ENCODE measurements at places on chromosomes 5 and 9.

- peak; percentile 67 for DNase-seq
These were observed 207.9 kb downstream of the C9orf50 start for GRCh38 chr9:129412814-129413536.

- DNase-seq: no peak
These were observed 456.3 kb downstream of the HINT1 start for GRCh38 chr5:130708754-130709153.

GRCh38 chr9:37449862-37450632 lies 15.2 kb downstream of the ZBTB5 start:
- DNase-seq: peak; percentile 88

DNA sequence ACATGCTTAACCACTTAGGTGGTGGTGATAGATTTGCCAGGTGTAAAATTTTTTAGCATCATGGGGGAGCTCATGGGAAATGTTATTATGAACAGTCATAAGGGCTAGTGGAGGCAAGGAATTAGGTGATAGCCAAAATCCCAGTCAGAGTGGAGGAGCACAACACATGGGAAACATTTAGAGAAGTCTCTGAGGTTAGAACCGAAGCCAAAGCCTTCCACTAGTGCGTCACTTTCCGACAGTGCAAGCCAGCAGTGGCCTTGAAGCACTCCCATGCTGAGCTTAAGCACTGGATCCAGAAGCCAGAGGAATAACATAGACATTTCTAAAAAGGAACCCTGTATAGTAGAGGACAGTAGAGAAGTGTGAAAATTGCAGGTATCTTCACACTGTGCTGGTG lies 101.5 kb upstream of the SNX2 start:
- no peak for DNase-seq

GRCh38 chr5:172553903-172554302 lies 87.2 kb upstream of the NEURL1B start:
- DNase-seq: no peak

DNA sequence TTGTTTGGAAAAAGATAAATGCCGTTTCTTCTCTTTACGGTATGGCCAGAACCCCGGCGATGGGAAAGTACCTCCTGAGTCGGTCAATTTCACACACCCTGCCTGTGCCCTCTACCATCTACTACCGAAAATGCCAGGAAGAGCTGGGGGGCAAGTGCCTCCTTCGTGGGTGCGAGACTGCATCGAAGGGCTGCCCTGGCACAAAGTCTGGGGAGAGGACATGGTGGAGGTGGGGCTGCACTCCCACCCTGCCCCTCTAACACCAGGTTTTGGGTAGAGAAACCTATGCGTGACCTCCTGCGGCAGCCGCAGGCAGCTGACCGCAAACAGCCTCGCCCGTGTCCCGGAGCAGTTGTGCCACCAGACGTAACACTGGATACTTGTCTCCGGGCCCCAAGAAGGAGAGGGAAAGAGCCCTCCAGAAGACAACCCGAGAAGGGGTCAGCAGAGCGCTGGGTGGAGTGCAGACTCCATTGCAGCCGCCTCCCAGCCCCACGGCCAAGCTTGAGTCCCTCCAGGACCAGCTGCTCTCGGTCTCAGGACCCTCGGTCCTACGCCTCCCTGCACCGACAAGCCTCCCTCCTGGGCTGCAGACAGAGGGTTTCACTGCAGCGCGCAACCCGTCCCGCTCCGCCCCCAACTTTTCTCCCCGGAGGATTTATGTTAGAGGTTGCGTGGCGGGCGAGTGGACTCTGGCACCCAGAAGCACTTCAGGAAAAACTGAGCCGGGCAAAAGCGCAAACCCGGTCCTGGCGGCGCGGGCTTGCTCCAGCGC lies 823 bp upstream of the PRDM6 start:
- no peak for DNase-seq

DNA sequence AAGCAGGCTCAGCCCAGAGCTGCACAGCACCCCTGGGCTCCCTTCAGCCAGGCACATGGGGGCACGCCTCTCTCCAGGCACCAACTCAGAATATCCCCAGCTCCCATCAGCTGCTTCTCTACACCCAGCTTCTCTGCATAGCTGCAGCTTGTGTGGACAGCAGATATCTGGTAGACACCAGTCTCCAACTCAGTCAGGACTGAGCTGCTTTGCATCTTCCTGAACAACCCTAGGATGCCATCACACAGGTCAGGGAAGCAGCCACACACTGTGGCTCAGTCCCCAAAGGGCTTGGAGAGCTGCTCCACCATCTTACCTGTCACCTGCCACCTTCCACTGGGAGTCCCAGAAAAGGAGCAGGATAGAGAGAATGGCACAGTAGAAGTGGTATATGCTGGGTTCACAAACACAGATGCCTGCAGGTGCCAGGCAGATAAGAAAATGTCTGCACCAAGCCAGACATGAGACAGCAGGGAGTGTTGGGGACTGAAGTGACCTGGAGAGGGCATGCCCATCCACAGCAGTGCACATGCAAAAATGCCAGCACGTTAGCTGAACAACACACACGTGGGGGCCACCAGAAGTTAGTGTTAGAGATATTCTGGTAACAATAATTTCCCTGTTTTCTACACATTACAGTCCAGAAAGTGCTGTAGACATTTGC lies 42.0 kb downstream of the THBS4 start:
- DNase-seq: no peak

DNA sequence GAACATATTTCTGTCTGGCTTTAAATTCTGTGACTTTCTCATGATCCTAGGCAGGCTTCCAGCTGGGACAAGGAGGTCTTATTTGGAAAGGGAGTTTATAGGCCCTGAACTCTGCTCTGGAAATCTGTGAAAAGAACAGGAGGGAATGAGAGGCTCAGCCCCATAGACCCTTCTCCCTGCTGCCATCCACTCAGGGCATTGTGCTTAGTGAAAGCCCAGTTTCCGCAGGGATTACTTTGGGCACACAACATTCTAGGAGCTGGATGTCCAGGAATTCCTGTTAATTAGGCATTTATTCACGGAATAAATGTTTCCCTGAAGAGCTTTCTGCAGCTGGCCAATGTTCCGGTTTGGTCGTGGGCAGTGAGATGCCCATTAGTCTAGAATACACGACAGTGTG lies 32.7 kb upstream of the COL15A1 start:
- DNase-seq: no peak

DNA sequence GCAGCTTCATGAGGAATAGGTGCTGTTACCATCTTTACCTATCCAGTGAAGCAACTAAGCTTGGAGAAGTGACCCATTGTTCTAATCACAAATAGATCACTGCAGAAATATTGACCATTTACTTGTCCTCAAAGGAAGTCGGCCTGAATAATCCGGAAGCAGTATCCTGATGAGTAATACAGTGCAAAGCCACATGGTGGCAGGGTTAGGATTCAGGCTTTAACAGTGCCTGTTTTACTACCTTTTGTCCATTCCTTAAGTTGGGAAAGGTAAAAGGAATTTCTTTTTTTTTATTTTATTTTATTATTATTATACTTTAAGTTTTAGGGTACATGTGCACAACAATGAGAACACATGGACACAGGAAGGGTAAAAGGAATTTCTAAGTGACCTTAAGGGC lies 336.3 kb downstream of the KDM4C start:
- no peak for DNase-seq

- peak; percentile 56 for DNase-seq
These were observed at the start of gene CDH10 for GRCh38 chr5:24644761-24645160. Gene CDH10, minus strand, starts transcription at chr5:24644978. Its CDS starts 51,488 bp downstream, at chr5:24593490.

- DNase-seq: no peak
These were observed 1.8 kb upstream of the LHX3 start for GRCh38 chr9:136206602-136207275.

- peak; percentile 26 for DNase-seq
These were observed 1.3 kb downstream of the PCSK5 start for GRCh38 chr9:75891771-75892215.

GRCh38 chr9:127519301-127520166 lies 68.2 kb downstream of the LRSAM1 start:
- no peak for DNase-seq

GRCh38 chr5:149038336-149039080 lies 24.4 kb downstream of the SH3TC2 start:
- DNase-seq: no peak

- peak; percentile 49 for DNase-seq
These were observed 18.6 kb downstream of the ARPC5L start for GRCh38 chr9:124880501-124880900.

DNA sequence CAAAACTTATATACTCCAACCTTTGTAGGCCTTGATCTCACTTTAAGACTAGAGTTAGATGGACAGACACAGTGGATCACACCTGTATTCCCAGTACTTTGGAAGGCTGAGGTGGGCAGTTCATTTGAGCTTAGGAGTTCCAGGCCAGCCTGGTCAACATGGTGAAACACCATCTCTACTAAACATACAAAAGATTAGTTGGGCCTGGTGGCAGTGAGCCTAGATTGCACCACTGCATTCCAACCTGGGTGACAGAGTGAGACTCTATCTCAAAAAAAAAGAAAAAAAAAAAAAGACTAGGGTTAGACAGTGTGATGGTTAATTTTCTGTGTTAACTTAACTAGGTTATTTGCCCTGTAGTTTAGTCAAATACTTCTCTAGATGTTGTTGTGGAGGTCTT lies 74.1 kb downstream of the CFAP95 start:
- DNase-seq: no peak

GRCh38 chr5:43073597-43074546 lies 33.8 kb upstream of the ANXA2R start:
- DNase-seq: no peak

DNA sequence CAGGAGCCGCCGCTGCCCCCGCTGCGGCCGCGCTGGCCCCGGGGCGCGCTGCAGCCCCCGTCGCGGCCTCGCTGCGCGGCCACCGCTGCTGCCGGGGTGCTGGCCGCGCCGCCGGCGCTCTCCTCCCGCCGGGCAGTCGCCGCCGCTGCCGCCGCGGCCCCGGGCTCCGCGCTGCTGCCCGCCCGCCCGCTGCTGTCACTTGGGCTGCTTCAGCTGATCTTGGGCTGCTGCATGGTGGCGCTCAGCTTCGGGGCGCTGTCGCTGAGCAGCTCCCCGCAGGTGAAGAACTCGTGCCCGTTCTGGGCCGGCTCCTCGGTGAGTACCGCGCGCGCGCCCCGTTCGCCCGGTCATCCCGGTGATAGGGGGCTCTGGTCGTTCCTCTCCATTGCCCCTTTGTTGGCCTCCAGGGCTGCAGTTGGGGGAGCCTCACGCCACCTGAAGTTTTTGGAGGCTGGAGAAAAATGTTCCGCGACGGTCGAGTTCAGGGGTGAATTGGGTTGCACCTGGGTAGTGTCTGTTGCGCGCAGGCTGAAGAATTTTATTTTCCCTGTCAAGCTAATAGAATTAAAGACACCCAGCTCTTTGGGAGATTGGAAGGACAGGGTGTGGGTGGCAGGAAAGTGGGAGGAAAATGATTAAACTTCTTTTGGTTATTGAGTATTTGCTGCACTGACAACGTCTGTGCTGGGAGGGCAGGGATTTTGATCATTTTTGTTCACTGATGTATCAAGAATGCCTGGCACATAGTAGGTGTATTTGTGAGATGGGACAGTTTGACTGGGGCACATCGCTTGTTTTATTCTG lies 596 bp downstream of the ENTREP1 start:
- no peak for DNase-seq

DNA sequence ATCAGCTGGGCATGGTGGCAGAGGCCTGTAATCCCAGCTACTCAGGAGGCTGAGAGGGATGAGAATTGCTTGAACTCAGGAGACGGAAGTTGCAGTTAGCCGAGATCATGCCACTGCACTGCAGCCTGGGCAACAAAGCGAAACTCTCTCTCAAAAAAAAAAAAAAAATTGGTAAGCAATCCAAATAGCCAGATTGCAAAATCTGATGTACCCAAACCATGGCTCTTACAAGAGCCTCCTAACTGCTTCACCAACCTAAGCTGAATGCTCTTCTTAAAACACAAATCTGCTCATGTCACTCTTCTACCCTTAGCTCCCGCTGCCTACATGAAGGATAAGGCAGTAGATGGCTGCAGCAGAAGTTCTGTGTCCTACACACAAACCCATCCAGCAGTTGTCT lies 105.9 kb downstream of the MPDZ start:
- no peak for DNase-seq

GRCh38 chr5:128633901-128634300 lies 95.9 kb upstream of the FBN2 start:
- DNase-seq: no peak

- no peak for DNase-seq
These were observed 42.5 kb downstream of the ELAVL2 start for GRCh38 chr9:23783509-23783908.

- no peak for DNase-seq
These were observed 5.6 kb downstream of the PFDN1 start for GRCh38 chr5:140297283-140297682.
